ENCODE measurements at places on chromosomes 5 and 9. TPM values are rescaled to one million over a fixed set of nuclear protein-coding genes. Genes with fewer than 3 reads are reported as not detected.
A peak's percentile ranks its signal among the peaks of the same experiment; 100 is the strongest.

- no peak for ATAC-seq
Observed at GRCh38 chr5:135219868-135220267, 179.2 kb downstream of the MACROH2A1 start.

- ATAC-seq, result no peak
Observed at GRCh38 chr5:38916802-38917201, 71.0 kb downstream of the OSMR start.

DNA sequence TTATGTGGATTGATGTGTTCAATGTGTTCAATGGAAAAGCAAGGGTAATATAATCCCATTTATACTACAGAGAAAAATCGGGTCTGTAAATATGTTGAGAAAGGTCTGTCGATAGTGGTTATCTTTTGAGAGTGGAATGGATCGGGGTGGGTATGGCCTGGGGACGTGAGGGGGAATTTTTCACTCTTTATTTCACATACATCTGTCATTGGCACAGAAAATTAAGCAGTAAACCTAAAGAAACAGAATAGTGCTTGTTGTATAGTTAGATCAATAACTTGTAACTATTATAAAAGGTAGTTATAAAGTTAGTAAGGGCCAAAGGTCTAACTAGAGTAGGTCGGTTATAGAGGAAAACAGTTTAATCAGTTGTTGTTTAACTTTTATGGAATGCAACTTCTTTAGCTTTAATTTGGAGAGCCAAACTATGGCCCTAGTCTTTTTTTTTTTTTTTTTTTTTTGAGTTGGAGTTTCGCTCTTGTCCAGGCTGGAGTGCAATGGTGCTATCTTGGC is 66.1 kb upstream of the ABL1 start:
- ATAC-seq, result no peak

GRCh38 chr5:121029536-121030245 is 565.6 kb downstream of the PRR16 start:
- ATAC-seq, result no peak

- peak; percentile 54 for ATAC-seq
Observed at GRCh38 chr5:42949348-42950115, 90.6 kb downstream of the ANXA2R start.

GABRP gene
- 6.4 TPM for total RNA-seq

VCAN gene
- total RNA-seq, result 3.1 TPM

DNA sequence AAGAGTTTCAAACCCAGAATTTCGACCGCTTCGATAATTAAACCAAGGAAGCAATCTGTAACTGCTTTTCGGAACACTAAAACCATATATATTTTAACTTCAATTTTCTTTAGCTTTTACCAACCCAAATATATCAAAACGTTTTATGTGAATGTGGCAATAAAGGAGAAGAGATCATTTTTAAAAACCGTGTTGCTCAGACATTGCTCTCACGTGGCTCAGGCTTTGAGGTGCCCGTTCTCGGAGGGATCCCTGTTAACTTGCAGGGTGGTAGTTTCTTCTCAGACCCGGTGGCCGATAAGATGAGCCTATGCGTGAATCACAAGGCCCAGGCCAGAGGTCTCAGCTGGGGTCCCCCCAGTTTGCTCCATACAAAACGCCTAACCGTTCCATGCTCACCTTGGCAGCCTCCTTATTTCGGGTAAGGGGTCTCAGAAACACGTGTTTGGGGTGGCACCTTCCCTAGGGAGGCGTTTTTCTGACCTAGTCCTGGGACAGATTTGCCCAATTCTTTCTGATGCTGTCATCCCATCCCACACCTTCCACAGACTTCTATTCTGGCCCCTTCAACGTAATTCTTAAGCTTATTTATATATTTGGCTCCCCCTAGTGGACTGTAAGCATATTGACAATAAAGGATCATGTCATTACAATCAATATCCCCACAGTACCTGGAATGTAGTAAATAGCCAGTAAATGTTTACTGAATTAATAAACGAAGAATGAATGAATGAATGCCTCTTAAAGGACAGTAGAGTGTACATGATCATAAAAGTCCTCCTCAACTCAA is 48.1 kb downstream of the THBS4 start:
- peak; percentile 79 for ATAC-seq

DNA sequence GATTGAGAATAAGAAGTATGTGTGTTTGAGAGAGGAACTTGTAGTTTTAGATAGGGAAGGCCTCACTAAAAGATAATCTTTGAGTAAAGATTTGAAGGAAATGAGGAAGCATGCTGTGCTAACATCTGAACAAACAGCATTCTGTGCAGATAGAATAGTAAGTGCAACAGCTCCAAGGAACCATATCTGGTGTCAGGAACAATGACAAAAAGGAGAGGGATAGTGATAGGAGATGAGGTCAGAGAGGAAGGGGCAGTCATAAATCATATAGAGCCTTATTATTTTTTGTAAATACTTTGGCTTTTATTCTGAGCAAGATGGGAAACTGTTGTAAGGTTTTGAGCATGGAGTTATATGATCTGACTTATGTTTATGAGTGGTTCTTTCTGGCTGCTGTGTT is 3.8 kb downstream of the MRPL22 start:
- no peak for ATAC-seq

- no peak for ATAC-seq
Observed at GRCh38 chr5:15695215-15695731, 195.3 kb downstream of the FBXL7 start.

RHOBTB3 gene
- 3.6 TPM for total RNA-seq

- ATAC-seq, result no peak
Observed at GRCh38 chr5:31656806-31657205, 17.9 kb downstream of the PDZD2 start.
